Stimulated activated naive CD4-positive, alpha-beta T cell treated with Interleukin-2 at 50 U/mL for 16 hours (primary cell): ENCODE measurements at places on chromosomes 13 and 19.
A peak's percentile ranks its signal among the peaks of the same experiment; 100 is the strongest.

DNA sequence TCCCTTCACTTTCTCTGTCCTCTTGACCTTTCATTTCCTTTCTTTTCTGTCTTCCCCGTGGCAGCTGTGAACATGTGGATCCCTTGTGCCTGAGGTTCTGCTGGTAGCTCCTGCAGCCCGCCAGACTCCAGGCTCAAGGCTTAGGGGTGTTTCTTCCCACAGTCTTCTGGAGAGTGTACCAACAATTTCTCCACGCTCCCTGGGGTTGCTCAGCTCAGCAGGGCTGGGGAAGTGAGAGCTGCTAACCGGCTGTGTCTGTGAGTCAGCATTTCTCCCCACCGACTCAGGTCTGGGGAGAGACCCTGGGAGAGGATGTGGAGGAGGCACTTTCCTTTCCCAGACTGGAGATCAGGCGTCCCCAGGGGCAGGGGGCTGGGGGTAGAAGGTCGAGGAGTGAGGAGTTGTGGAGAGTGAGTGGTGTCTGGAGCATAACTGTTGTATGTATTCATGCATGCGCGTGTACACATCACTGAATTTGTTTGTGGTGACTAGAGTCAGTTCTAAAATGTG lies 193.6 kb downstream of the KCNRG start:
- DNase-seq: no peak

DNA sequence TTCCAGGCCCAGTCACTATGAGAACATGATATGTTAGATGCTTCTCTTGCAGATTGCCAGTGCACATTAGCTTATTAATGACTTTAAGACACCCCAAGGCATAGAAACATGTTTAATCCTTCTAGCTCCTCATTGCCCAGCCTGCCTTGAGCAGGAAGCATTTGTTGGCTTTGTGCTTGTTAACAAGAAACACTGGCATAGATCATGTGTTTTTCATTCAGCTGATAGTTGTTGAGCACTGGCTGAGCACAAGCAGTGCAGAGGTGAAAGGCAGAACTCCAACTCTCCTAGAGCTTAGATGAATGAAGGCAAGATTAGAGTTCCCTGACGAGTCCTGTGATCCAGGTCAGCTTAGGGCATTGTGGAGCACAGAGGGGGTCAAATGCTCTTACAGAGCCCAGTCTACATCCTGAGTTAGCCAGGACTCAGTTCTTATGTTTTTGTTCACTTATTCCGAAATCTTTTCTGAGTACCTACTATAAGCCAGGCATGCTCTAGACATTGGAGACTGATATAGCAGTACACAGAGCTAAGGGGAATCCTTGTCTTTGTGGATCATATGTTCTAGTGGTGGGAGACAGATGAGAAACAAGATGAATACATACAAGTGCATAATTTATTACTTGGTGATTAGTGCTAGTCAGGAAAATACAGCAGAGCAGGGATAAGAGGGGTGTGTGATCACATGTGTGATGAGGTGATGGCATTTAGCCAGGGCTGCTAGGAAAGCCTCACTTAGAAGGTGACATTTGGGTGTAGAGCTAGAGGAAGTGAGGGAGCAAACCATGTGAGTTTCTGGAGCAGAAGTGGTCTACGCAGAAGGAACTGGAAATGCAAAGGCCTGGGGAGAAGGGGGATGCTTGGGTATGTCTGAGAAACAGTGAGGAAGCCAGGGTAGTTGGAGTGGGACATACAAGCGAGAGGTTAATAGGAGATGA lies 101.2 kb downstream of the WASF3 start:
- DNase-seq: no peak

DNA sequence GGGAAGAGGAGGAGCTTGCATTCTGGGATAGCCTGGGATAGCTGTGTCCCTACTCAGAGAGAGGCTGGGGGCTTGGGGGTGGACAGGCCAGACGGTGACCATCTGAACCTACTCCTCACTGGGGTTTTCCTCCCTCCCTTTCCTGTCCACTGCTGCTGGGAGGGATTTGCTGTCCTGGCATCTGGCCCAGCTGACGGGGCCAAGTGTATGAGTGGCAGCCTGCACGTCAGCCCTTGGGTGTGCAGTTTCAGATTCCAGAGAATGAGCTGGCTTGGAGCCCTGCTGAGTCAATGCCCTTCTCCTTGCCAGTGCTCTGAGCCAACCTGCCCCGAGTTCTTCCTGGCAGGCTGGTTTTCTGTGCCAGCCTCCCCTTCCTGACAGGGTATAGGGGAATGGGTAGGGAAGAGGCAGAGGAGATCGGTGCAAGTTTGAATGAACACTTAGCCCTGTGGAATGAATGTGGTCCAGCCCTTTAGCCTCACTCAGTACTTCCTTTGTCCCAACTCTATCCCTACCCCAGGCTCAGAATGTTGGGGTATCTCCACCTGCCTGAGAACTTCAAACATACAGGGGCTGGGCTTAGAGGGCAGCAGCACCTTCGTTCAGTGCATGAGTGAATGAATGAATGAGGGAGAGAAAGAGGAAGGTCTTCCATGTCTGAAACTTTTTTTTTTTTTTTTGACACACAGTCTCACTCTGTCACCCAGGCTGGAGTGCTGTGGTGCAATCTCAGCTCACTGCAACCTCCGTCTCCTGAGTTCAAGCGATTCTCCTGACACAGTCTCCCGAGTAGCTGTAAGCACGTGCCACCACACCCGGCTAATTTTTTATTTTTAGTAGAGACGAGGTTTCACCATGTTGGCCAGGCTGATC lies 1.8 kb upstream of the ANGPTL4 start:
- no peak for DNase-seq

DNA sequence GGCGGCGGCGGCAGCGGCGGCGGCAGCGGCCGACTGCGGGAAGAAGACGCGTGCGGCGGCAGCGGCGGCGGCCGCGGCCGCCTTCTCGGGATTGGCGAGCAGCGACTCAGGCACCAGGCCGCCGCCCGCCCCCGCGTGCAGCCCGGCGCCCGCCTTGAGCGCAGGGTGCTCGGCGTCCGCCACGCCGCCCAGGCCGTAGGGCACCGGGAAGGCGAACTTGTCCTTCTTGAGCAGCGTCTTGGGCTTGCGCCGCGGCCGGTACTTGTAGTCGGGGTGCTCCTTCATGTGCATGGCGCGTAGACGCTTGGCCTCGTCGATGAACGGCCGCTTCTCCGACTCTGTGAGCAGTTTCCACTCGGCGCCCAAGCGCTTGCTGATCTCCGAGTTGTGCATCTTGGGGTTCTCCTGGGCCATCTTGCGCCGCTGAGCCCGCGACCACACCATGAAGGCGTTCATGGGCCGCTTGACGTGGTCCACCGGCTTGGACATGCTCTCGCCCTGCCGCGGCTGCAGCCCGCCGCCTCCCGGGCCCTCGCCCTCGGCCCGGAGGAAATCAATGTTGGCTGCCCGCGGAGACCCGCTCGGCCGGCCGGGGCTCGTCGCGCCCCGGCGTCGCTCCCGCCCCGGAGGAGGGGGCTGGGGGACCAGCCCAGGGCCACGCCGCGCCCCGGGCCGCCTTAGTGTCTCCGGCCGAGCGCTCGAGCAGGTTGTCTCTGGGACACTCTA lies 621 bp downstream of the SOX21 start:
- DNase-seq: no peak

DNA sequence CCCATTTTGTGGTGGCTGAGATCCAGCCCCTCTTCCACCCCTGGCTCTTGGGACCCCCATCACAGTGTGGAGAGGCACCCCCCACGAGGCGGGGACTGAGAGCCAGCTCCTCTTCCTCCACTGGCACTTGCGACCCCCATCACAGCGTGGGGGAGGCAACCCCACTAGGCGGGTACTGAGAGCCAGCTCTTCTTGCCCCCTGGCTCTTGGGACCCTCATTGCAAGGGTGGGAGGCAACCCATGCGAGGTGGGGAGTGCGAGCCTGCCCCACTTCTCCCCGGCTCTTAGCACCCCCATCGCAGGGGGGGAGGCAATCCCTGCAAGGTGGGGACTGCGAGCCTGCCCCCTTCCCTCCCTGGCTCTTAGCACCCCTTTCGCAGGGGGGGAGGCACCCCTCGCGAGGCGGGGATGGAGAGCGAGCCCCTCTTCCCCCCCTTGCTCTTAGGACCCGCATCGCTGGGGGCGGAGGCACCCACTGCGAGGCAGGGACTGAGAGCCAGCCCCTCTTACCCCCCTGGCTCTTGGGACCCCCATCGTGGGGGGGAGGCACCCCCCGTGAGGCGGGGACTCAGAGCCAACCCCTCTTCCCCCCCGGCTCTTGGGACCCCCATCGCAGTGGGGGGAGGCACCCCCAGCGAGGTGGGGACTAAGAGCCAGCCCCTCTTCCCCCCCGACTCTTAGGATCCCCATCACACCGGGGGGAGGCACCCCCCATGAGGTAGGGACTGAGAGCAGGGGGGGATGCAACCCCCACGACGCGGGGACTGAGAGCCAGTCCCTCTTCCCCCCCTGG lies 364.6 kb upstream of the SPRY2 start:
- no peak for DNase-seq

GRCh38 chr19:6091771-6092291 lies 18.5 kb downstream of the RFX2 start:
- DNase-seq: no peak

DNA sequence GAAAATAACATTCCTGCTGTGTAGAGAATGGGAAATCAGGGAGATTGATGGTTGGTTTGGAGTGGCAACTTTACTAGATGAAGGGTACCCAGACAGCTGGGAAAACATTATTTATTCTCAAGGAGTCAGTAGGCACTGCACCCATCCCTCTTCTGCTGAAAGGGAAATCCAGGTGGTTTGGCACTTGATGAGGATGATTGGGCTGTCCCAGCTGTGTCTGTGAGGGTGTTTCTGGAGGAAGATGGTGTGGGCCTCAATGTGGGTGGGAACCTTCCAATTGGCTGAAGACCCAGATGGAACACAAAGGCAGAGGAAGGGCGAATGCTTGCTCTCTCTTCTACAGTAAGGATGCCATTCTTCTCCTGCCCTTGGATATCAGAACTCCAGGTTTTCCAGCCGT lies 10.4 kb upstream of the SACS start:
- no peak for DNase-seq

DNA sequence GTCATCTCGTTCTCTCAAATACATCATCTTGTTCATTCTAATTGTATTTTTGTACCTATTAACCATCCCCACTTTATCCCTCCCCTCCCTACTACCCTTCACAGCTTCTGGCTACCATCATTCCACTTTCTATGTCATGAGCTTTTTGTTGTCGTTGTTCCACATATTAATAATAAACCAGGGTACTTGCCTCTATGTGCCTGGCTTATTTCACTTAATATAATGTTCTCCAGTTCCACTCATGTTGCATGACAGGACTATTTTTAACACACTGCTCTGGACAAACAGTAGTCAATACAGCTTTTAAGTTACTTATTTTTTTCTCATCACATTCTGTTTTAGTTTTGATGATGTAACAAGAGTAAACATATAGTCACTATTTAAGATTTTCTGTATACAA lies 872.3 kb downstream of the SLITRK1 start:
- no peak for DNase-seq

GRCh38 chr13:22018076-22018835 lies 347.4 kb downstream of the FGF9 start:
- DNase-seq: no peak

DNA sequence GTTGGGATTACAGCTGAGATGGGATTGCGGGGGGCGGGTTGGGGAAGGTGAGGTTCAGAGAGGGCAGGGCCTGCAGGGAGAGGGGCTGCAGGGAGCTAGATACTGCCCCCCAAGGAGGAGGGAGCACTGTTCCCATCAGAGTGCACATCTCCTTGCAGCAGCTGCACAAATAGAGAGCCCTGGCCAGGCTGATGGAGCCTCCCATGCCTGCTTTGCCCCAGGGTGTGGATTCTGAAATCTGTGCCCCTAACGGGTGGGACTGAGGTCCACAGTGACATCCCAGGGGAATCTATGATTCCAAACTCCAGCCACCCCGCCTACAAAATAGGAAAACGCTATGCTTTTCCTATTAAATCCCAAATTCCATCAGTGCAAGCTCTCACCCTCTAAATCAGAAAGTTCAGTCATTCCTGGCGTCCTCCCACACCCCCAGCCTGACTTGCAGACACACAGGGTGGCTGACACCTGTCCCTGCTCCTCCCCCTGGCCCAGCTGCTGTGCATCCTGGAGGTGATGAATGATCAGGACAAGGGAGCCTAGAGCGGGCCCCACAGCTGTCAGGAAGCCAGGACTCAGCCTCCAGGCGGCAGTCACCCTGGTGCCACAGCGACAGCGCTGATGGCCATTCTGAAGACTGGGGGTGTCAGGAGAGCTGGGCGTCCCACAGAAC lies 6.3 kb upstream of the CEACAM21 start:
- no peak for DNase-seq

DNA sequence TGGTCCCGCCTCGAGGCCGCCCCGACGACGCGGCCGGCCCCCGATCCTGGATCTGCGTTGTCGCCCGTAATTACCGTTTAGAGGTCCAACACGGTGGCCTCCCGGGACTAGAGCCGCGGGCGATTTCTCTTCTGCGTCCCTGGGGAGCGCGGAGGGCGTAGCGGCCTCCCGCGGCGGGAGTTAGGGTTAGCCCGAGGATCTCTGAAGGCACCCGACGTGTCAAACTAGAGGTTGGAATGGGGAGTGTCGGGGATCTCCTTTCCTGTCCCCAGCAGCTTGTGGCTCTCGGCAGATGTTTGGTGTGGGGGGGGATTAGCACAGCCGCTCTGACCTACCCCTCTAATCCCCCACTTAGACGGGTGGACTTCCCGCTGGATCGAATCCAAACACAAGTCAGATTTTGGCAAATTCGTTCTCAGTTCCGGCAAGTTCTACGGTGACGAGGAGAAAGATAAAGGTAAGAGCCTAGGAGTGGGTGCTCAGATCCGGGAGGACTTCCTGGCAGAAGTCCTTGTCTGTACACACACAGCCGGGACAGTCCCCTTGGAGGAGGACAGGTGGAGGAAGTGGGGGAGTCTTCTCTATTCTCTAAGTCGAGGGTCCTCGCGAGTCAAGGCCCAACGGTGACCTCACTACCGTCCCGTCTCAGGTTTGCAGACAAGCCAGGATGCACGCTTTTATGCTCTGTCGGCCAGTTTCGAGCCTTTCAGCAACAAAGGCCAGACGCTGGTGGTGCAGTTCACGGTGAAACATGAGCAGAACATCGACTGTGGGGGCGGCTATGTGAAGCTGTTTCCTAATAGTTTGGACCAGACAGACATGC lies 581 bp downstream of the CALR start:
- DNase-seq: peak; percentile 48

- no peak for DNase-seq
Measured at GRCh38 chr19:41442473-41443355, at the start of gene ERICH4. ERICH4 (plus strand) TSS chr19:41443156; CDS start chr19:41443170, 14 bp downstream.

DNA sequence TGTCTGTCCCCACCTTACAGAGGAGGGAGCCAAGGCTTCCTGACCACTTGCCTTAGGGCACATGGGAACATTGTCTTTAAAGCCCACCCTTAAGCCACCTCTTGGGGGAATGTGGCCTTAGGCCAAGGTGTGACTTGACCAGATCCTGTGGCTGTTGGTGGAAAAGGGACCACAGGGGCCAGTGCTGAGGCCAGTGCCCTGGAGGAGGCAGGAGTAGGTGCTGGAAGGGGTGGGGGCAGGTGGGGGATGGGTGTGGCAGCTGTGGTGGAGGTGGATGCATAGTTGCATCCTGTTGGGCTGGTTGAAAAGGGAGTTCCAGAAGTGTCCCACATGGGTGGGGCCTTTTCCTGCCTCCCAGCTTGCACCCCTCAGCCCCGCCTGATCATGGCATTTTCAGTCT lies 44.8 kb downstream of the DNM2 start:
- DNase-seq: peak; percentile 11

GRCh38 chr13:49495783-49496762 lies at the start of gene PHF11:
PHF11 (plus strand) TSS chr13:49495953; CDS start chr13:49496002, 49 bp downstream.
- DNase-seq: peak; percentile 90

- DNase-seq: no peak
Measured at GRCh38 chr19:54418930-54419800, 3.9 kb downstream of the TTYH1 start.

GRCh38 chr13:27482983-27483382 lies 32.6 kb upstream of the MTIF3 start:
- no peak for DNase-seq
